ENCODE measurements at places on chromosomes 3 and 15.
A peak's percentile ranks its signal among the peaks of the same experiment; 100 is the strongest.

DNA sequence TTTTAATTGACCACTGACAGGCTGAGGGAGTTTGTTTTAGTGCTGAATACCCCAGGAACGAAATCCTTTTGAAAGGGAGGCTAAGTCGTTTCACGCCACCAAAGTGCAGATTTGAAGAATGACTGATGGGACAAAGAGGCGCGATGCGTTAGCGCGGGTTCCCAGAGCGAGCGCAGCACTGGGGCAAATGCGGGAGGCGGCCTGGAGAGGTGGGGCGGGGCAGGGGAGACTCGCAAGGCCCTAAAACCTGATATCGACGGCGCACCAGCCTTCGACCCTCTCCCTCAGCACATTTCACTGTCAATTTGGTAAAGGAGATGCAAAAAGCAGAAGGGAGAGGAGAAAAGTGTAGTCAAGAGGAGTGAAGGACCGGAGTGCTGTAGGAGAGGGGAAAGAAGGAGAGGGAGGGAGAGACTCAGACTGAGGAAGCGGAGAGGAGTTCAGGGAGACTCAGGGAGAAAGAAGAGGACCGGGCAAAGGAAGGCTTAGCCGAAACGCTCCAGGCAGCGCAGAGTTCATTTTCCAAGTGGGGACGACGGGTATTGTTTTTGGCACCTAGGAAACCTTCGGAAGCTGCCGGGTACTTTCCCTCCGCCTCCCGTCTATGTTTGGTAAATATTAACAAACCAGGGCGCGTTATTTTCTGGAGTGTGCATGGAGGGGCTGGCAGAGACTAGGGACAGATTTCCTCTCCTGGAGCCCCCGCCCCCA lies 3.8 kb upstream of the FOXB1 start:
- no peak for DNase-seq

GRCh38 chr3:21704796-21705195 lies 46.2 kb downstream of the ZNF385D start:
- DNase-seq = peak; percentile 23

- DNase-seq = no peak
Observed at GRCh38 chr15:65556622-65557021, 26.4 kb downstream of the HACD3 start.

GRCh38 chr3:49602877-49603411 lies 48.7 kb downstream of the BSN start:
- no peak for DNase-seq

GRCh38 chr3:83769791-83770663 lies 1188.8 kb upstream of the CADM2 start:
- no peak for DNase-seq

Measured in cardiac fibroblast (primary cell).